ENCODE measurements at places on chromosomes 1 and 21.
A peak's percentile ranks its signal among the peaks of the same experiment; 100 is the strongest.

GRCh38 chr21:37463083-37463801 is 96.7 kb downstream of the DYRK1A start:
- no peak for DNase-seq

DNA sequence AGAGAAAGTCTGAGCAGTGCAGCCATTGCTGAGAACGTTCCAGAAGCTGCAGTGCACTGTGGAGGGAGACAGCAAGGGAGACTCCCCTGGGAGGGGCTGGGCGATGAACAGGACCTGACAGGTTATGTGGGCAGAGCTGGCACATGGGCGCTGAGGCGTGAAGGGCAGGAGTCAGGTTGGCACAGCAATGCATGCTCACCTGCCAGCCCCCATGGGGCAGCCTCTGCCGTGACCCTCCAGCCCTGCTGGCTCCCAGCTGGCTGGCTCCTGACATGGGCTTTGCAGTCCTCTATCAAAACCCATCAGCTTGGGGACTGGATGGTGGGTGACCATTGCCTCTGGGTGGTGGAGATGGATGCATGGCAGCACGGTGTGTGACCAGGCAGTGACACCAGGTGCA is 300.3 kb downstream of the CAMTA1 start:
- no peak for DNase-seq

- no peak for DNase-seq
Observed at GRCh38 chr1:157139052-157139715, 989 bp upstream of the ETV3 start.

- DNase-seq: no peak
Observed at GRCh38 chr1:101706366-101706765, 290.4 kb downstream of the OLFM3 start.

- no peak for DNase-seq
Observed at GRCh38 chr1:8540971-8541370, 223.1 kb downstream of the SLC45A1 start.

GRCh38 chr1:168736520-168736919 is 7.5 kb upstream of the DPT start:
- no peak for DNase-seq

GRCh38 chr1:117499071-117499470 is 106.8 kb upstream of the TENT5C start:
- DNase-seq: no peak

GRCh38 chr1:203267912-203268311 is 37.4 kb upstream of the BTG2 start:
- no peak for DNase-seq

DNA sequence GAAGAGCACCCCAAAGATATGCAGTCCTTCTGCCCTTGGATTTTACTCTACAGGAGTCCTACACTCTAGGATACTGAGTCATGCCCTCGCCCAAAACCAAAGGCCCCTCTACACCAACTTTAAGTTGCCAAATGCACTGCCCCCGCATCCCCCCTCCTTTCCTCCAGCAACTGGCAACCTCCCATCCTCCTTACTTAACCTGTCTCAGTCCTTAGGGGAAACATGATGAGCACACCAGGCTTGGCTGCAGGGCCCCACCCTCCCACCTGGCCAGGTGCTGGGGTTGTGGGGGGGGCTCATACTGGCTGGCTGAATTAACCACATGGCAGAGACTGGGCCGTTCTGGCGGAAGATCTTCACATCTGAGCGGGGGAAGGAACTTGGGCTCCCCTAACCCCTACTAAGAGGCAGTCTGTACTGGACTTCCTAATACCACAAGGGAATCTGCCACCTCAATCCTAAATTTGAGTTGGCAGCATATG is 1.2 kb downstream of the HDGF start:
- no peak for DNase-seq

GRCh38 chr1:226653311-226653921 is 85.7 kb downstream of the ITPKB start:
- peak; percentile 83 for DNase-seq

DNA sequence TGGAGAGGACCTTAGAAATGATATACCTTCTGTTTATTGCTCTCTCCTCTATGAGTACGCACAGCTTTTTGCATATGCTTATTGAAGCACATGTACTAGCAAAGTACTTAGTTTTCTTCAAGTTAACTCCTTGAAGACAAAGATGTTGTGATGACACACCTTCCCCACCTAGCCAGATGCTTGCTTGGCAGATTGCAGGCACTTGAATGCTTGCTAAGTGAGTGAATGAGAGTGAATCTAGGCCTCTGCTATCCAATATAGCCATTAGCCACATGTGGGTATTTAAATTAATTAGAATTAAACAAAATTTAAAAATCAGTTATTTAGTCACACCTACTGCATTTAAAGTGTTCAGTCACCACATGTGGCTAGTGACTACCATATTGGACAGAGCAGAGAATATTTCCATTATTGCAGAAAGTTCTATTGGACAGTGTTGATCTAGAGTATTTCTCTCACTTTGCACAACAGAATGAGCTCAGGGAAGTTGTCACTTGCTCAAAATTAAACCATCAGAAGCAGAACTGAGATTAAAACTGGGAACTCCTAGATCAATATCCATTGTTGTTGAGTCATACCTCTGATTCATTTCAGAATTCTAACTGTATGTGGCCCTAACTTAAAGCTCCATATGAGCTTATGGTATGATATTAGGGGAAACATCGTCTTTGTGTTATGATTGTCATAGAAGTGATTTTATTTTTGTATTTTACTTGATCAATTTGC is 8.6 kb upstream of the EEIG2 start:
- no peak for DNase-seq

- DNase-seq: no peak
Observed at GRCh38 chr1:218527737-218528136, 182.6 kb downstream of the TGFB2 start.

GRCh38 chr1:169049258-169049938 is 57.1 kb upstream of the ATP1B1 start:
- no peak for DNase-seq

DNA sequence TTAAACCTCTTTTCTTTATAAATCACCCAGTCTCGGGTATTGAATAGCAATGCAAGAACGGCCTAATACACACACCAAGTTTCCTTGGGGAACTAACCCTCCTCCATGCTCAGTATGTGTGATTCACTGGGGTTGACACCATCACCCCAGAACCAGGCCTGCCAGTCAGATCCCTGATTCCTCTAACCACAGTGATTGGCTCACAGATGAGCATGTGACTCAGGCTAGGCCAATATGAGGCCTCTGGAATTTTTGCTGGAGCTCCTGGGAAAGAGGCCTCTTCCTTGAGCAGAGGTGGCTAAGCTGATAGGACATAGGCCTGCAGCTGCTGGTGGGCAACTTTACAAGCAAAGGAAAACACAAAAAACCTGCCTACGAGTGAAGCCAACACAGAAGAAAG is 74.7 kb upstream of the ZBTB40 start:
- no peak for DNase-seq

DNA sequence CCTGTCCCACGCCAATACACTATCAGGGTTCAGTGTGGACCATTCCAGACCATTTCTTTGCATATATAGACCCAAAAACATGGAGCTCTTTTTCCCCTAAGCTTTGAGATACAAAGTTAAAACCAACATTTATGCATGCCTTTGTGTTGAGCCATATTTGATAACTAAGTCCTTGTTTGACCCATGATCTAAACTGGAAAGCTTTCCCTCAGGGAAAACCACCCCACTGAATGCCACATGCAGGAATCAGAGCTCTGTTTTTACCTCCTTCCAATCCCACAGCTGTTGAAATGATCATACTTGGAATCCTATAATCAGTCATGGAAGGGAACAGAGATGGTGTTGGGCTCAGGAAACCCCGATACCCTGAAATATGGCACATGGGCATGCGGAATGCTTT is 14.8 kb upstream of the SLC45A1 start:
- no peak for DNase-seq

DNA sequence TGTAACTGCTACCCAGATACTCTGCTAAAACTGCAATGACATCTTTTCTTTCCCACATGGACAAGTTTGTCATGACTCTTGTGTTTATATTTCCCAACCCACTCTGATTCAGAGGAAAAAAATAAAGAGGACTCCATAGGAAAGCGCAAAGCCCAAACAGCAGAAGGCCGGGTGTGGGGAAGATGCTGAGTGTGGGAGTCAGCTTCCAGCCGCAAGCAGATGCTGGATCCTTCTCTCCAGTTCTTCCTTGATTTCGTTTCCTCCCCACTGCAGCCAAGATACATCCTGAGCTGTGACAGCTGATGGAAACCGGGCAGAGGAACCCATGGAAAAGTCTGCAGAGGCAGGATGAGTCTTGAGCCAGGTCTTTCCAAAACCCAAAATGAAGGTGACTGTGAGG is 498.2 kb downstream of the PLPP3 start:
- DNase-seq: no peak

DNA sequence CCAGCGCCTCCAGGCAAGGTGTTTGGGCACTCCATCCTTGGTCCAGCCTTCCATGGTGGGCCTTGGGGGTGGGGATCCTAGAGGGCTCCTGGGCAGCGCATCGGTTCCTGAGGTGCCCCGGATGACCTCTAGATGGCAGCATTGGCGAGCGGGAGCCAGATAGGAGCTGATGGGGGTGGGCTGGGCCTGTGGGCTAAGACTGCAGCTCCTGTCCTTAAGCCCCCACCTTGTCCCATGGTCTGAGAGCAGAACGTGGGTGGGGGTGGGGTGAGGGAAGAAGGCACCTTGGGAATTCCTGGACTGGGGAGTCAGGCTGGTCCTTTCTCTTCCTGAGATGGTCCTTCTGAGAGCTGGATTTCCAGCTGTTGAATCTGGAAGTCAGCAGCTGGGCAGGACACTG is 93.4 kb upstream of the CSF3R start:
- peak; percentile 39 for DNase-seq

GRCh38 chr1:207919523-207920170 is 8.7 kb upstream of the CD34 start:
- DNase-seq: no peak

GRCh38 chr1:40479156-40479555 is 2.1 kb downstream of the ZFP69 start:
- DNase-seq: no peak

GRCh38 chr1:34709547-34709946 is 45.3 kb upstream of the GJB5 start:
- DNase-seq: no peak

GRCh38 chr1:84969489-84970250 is 27.2 kb downstream of the MCOLN2 start:
- DNase-seq: no peak

DNA sequence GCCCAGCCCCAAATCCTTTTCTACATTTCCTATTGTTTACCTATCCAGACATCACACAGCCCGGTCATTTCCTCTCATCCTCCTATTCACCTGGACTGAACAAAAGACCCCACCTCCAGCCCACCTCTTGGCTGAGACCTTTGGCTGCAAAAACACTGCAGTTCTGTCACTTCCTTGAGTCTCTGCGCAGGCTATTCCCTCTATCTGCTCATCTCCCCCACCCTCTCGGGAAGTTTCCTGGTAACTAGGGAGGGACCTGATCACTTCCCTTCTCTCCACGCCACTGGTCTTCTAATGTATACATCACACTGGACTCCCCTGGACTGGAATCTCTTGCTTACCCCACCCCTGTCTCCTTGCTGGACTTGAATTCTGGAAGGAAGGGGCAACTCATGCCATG is 5.3 kb downstream of the HTR1D start:
- no peak for DNase-seq

DNA sequence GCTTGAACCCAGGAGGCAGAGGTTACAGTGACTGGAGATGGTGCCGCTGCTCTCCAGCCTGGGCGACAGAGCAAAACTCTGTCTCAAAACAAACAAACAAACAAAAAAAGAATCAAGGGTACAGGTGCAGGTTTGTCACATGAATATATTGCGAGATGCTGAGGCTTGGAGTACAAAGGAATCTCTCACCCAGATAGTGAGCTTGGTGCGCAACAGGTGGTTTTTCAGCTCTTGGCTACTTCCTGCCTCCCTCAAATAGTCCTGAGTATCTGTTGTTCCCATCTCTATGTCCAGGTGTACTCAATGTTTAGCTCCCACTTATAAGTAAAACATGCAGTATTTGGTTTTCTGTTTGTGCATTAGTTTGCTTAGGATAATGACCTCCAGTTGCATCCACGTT is 173.9 kb upstream of the CACYBP start:
- no peak for DNase-seq

Data from naive thymus-derived CD8-positive, alpha-beta T cell (primary cell).